A549 treated with CORT108297 at 1 μM for 4 hours (cell line): ENCODE measurements at places on chromosomes 6 and 20. TPM values are rescaled to one million over a fixed set of nuclear protein-coding genes. Genes with fewer than 3 reads are reported as not detected.

The DSN1 gene
- 23.1 to 31.0 TPM (median 24.7 TPM) in 5 replicates for total RNA-seq

The OR2B6 gene
- total RNA-seq: 0.08 to 0.32 TPM (median 0.15 TPM) in 3 of 5 replicates, not detected in the others

The PPP1R14C gene
- total RNA-seq: 0.71 to 1.2 TPM (median 1.1 TPM) in 5 replicates

The ADGRB3 gene
- not detected in 5 replicates for total RNA-seq

The DCDC2 gene
- 2.8 to 3.5 TPM (median 3.2 TPM) in 5 replicates for total RNA-seq

The SLC25A27 gene
- total RNA-seq: 0.36 to 0.75 TPM (median 0.51 TPM) in 5 replicates

The TMEM200A gene
- 0.03 to 0.05 TPM (median 0.05 TPM) in 4 of 5 replicates, not detected in the other for total RNA-seq

The SFTA2 gene
- not detected in 5 replicates for total RNA-seq

The C6orf141 gene
- 18.6 to 21.3 TPM (median 19.1 TPM) in 5 replicates for total RNA-seq

The TCF21 gene
- 0.03 to 0.08 TPM (median 0.06 TPM) in 5 replicates for total RNA-seq

The CNR1 gene
- 0.39 to 1.1 TPM (median 0.57 TPM) in 5 replicates for total RNA-seq

The COQ3 gene
- 9.8 to 12.1 TPM (median 11.0 TPM) in 5 replicates for total RNA-seq

The GJA1 gene
- total RNA-seq: 60.6 to 85.8 TPM (median 77.1 TPM) in 5 replicates

The PRKN gene
- 0.02 to 0.47 TPM (median 0.12 TPM) in 4 of 5 replicates, not detected in the other for total RNA-seq

The FAM209B gene
- total RNA-seq: 0.14 to 0.60 TPM (median 0.54 TPM) in 5 replicates

The OR10C1 gene
- total RNA-seq: not detected in 5 replicates

The CAP2 gene
- total RNA-seq: 11.3 to 15.2 TPM (median 12.8 TPM) in 5 replicates

The NKX2-4 gene
- total RNA-seq: 0.03 to 0.05 TPM (median 0.05 TPM) in 3 of 5 replicates, not detected in the others

The C20orf202 gene
- total RNA-seq: 0.05 to 0.13 TPM (median 0.07 TPM) in 3 of 5 replicates, not detected in the others

The CRISP1 gene
- total RNA-seq: not detected in 5 replicates

The TNXB gene
- total RNA-seq: 0.32 to 0.72 TPM (median 0.56 TPM) in 5 replicates

The RIOK1 gene
- 11.2 to 14.3 TPM (median 11.6 TPM) in 5 replicates for total RNA-seq

The DYNLT2 gene
- total RNA-seq: 0.55 to 0.79 TPM (median 0.66 TPM) in 5 replicates

The ARMH2 gene
- total RNA-seq: not detected in 5 replicates

The LRFN2 gene
- not detected in 5 replicates for total RNA-seq

The NDUFAF5 gene
- total RNA-seq: 30.5 to 34.2 TPM (median 32.6 TPM) in 5 replicates

The PPP1R16B gene
- 0.12 to 0.22 TPM (median 0.14 TPM) in 5 replicates for total RNA-seq

The SLC52A3 gene
- 0.36 to 0.72 TPM (median 0.58 TPM) in 5 replicates for total RNA-seq

The GJA10 gene
- total RNA-seq: not detected in 5 replicates

The RIMS1 gene
- total RNA-seq: not detected in 5 replicates

The CENPQ gene
- 6.5 to 8.4 TPM (median 7.6 TPM) in 5 replicates for total RNA-seq

The SLC17A2 gene
- not detected in 5 replicates for total RNA-seq

The LINC00237 gene
- total RNA-seq: not detected in 5 replicates

The UNC5CL gene
- total RNA-seq: 0.34 to 0.52 TPM (median 0.45 TPM) in 5 replicates

The BPI gene
- total RNA-seq: not detected in 5 replicates

The SLC2A10 gene
- not detected in 5 replicates for total RNA-seq

The FOXQ1 gene
- 2.5 to 5.2 TPM (median 5.1 TPM) in 5 replicates for total RNA-seq

The AKAP12 gene
- total RNA-seq: 94.8 to 169 TPM (median 161 TPM) in 5 replicates

The TNFRSF6B gene
- 0.47 to 1.4 TPM (median 0.76 TPM) in 5 replicates for total RNA-seq
